Activated naive CD4-positive, alpha-beta T cell treated with anti-CD3 and anti-CD28 coated beads for 36 hours (primary cell): ENCODE measurements at places on chromosomes 4 and X.

- DNase-seq, result no peak
Observed at GRCh38 chr4:142408003-142408441, 438.1 kb downstream of the INPP4B start.

- peak; percentile 79 for DNase-seq
Observed at GRCh38 chrX:9997524-9997923, 30.4 kb downstream of the CLDN34 start.

DNA sequence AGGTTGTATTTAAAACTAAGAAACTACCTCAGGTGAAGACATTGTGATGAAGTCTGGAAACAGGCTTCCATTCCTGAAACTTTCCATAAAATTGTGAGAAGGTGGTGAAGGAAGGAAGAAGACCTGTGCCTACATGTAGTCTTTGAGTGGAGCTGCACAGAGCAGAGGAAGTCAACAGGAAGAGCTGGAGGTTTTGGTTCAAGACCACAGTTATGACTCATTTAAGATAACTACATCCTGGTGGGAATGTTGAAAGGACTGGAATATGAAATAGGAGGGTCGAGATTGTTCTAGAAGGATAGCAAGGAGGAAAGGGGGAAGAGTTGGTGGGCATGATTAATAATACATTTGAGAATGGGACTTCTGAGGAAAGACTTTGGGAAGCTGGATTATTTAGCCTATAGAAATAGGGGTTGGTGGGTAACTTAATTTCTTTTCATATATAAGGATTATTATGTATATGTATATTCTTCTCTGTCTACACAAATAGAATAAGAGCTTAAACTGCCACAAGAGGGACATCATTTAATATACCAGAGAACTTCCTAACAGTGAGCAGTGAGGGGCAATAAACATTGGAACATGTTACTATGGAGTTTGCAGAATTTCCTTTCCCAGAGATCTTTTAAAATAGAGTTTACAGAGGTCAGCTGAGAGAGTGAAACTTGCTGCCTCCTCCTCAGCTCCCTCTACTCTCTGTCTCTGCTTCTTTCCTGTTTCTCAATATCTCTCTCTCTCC is 23.5 kb downstream of the AWAT2 start:
- DNase-seq, result no peak

DNA sequence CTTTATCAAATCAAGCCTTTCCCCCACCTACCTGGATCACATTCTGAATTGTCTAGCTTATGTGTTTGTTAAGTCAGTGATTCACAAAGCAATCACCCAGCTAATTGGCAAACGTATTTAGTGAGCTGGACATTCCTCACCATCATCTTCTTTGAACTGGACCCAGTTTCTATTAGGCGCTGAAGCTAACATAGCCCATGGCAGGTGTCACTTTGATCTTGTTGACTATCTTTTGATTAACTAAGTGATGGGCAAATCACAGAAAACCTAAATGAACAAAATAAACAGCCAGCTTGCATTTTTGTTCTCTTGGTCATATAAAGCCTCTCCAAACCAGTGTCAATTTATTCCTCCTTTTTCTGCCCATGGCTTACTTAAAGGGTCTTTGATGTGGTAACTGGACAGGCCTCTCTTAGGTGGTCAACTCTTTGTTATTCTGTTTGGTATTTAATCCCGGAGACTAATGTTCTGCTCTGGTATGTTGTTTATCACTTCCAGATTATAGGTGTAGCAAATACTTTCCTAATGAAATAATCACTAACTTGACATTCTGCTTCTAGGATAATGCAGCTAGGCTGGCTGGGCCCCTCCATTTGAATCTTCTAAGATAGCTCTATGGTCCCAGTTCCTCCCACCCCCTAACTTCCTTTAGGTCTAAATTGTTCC is 105.3 kb upstream of the SMIM10 start:
- no peak for DNase-seq

DNA sequence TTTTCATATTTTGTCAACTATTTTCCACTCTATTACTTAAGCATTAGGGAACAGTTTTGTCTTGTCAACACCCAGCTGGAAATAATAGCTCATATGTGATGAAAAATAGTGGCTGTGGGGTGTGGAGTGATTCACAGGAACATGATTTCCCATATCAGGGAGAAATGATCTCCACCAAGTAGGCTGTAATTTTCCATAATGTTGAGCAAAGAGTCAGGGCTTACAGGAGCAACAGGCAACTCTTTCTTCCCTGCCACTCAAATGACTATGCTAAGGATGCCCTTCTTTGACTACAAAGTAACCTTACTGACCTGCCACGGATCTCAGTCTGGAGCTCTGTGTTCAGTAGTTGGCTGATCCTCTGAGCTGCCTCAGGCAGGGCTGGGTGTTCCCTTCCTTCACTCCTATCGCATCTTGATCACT is 90.0 kb upstream of the GATB start:
- no peak for DNase-seq

GRCh38 chrX:70196961-70197720 is 19.9 kb downstream of the DGAT2L6 start:
- peak; percentile 81 for DNase-seq

DNA sequence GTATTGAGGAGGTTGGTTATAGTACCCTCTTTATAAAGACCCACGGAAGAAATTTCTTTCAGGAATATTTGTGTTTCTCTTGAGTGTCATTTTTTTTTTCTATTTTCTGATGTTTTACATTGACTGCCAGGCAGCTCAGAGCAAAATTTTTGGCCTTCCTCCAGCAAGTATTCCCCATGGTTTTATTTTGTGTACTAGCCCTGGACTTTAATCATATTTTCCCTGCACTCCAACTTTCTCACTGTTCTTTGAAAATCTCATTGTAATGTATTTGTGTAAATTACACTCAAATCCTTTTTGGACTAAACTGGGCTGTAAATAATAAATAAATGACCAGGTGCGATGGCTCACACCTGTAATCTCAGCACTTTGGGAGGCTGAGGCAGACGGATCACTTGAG is 45.6 kb upstream of the USP46 start:
- no peak for DNase-seq

DNA sequence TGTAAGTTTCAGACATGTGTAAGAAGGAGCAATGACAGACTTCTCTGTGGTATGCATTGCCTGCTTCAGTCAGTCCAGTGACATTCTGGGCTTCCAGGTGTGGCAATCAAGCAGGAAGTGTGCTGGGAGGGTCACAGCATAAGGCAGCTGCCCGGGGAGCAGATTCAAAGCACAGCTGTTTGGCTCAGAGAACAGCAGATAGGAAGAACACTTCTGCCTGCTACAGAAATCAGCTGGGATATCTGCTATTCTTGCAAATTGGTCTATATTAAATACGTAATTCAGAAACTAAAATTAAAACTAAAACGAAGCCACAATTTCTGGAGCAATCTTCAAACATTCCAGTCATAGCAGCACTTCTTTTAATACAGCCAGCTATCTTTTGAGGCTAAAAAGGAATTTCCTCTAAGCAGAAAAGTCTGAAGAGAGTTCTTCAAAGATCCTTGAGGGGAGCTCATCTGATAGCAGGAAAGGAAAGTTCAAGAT is 47.5 kb upstream of the GALNT7 start:
- DNase-seq, result peak; percentile 18

DNA sequence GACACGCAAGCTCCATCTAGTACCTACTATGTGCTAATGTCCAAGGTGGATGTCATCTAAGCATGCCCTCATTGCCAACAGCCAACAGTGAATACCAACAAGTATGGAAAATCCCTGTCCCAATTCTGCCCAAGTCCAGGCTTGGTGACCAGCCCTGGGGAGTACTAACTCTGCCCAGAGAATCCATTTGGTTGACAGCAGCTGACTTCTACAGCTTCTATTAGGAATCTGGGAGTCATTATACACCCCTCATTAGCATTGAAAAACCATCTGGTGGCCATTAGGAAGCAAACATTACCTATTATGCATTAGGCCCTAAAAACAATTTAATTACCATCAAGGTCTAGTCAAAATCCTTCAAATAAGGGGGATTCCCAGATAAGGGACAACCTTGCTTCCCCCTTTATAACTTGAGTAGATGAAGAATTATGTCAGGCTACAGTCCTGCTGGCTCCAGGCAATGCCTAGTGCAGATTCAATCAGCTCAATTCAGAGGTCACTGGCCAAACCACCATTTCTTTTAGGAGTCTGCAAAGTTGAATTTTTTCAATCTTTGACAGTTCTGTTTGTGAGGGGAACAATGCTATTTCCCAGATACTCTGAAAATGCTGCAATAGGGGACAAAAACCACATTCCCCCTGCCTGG is 228.0 kb upstream of the LDB2 start:
- no peak for DNase-seq

GRCh38 chrX:102042372-102043325 is 82.8 kb upstream of the TCEAL2 start:
- no peak for DNase-seq

DNA sequence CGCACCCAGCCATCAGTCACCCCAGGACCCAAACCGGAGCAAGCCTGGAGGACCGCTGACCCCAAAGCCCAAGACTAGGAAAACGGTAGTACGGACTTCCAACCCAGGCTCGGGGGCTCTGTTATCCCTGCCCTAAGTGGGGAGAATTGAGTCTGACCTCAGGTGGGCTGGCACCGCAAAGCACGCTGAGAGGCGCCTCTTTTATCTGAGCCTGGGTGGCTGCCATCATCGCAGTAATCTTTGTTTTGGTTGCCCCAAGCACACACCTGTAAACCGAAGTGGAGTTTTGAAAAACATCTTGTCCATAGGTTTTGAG is 894 bp upstream of the SH3RF1 start:
- no peak for DNase-seq

- DNase-seq, result no peak
Observed at GRCh38 chr4:5760246-5760645, 49.2 kb downstream of the EVC start.

DNA sequence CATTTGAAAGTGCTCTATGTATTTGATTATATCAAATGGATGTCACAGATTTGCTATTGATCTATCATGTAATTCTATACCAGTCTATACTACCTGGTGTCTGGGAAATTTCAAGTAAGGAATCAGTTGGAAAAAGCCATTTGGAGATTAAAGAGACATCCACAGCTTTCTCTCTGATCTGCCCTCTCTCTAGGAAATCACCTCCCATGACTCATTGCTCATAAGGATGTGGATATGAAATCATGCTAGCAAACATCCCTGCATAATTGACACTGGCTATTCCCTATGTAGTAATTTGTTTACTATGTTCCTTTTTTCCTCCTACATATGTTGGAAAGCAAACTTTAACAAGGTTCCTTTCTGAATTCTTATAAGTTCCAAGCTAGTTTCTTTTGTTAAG is 94.3 kb downstream of the TEX13A start:
- no peak for DNase-seq
